Ascending aorta (tissue), 2 donors: ENCODE measurements at places on chromosomes 16 and 17. TPM values are rescaled to one million over a fixed set of nuclear protein-coding genes. Genes with fewer than 3 reads are reported as not detected.

GRCh38 chr16:49491771-49492761 lies 118.5 kb downstream of the C16orf78 start:
- H3K4me3 ChIP-seq = peak overlapping the region; percentile 42
- H3K4me1 ChIP-seq = peaks cover 4% of the 10 kb centered on the region
- H3K36me3 ChIP-seq = no peaks in the 10 kb centered on the region
- DNase-seq = no peak

DNA sequence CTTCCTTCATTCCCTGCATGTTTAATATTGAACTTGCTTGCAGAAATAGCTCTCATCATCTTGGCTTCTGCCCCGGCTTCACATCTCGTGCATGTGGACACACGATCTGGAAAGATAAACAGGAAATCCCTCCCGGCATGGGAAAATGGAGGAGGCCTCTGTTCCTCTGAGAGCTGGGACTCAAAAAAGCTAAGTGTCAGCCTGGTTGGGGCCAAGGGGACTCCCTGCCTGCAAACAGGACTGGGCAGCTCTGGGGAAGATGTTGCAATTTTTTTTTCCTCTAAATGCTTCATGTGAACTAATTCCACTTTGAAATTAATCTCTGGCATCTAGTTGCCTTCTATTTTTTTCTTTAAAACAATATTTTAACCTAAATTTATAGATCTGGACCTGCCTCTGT lies 24.8 kb downstream of the ITPRIPL2 start:
- H3K36me3 ChIP-seq = no peaks in the 10 kb centered on the region
- no peak overlapping the region for H3K4me3 ChIP-seq
- DNase-seq = peak; percentile 78
- H3K4me1 ChIP-seq = no peaks in the 10 kb centered on the region
- H3K27ac ChIP-seq = no peak overlapping the region

DNA sequence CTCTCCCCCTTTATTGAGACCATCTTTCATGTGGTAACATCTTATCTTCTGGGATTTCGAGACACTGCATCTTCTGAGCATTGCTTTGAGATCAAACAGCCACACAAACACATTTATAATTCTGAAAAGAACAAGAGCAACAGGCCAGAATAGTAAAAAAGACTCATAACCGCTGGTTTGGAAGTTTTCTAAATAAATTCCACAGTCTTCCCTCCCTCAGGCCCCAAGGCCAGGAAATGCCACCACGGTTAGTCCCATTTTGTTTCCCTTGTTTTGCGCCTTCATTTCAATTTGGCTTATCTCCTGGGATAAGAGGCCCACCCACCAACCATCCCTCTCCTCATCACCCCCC lies 25.3 kb downstream of the LITAF start:
- DNase-seq = no peak
- no peaks in the 10 kb centered on the region for H3K27me3 ChIP-seq
- peaks cover 9% of the 10 kb centered on the region for H3K4me1 ChIP-seq
- peak overlapping the region; percentile 63 for H3K27ac ChIP-seq

Gene DVL2
- 17.2 TPM for total RNA-seq

- H3K4me3 ChIP-seq = peak overlapping the region; percentile 29
- H3K27ac ChIP-seq = peak overlapping the region; percentile 2
- peak; percentile 87 for DNase-seq
- no peaks in the 10 kb centered on the region for H3K27me3 ChIP-seq
These were observed 118.0 kb upstream of the ZNF469 start for GRCh38 chr16:88264641-88265285.

- no peak overlapping the region for H3K27ac ChIP-seq
- H3K36me3 ChIP-seq = no peaks in the 10 kb centered on the region
- no peak for DNase-seq
- H3K27me3 ChIP-seq = no peaks in the 10 kb centered on the region
- no peak overlapping the region for H3K4me3 ChIP-seq
- H3K4me1 ChIP-seq = no peaks in the 10 kb centered on the region
These were observed 69.8 kb downstream of the NT5M start for GRCh38 chr17:17372856-17373520.

DNA sequence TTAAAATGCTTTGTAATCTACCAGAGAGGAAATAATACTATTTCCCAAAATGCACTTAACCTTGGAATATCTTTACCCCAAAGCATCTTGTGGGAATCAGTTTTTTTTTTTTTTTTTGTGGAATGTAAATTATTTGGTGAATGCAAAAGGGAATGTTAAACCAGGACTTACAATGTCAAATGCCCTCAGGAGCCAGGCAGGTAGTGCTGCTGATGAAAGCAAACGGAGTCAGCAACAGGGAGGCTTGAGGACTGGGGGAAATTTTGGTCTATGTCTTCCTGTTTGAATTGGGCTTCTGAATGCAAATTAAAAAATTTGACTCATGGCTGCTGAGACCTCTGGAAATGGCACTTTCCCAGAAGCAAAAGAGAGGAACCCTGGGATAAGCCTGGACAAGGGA lies 96.5 kb upstream of the NLRP1 start:
- H3K4me3 ChIP-seq = no peak overlapping the region
- H3K27ac ChIP-seq = no peak overlapping the region
- H3K36me3 ChIP-seq = no peaks in the 10 kb centered on the region
- H3K27me3 ChIP-seq = no peaks in the 10 kb centered on the region
- DNase-seq = no peak
- no peaks in the 10 kb centered on the region for H3K4me1 ChIP-seq

GRCh38 chr16:1125471-1125870 lies 27.4 kb upstream of the CACNA1H start:
- no peaks in the 10 kb centered on the region for H3K27me3 ChIP-seq
- no peaks in the 10 kb centered on the region for H3K4me1 ChIP-seq
- no peaks in the 10 kb centered on the region for H3K36me3 ChIP-seq
- H3K4me3 ChIP-seq = no peak overlapping the region

Gene SLC4A1
- 2.4 TPM for total RNA-seq

DNA sequence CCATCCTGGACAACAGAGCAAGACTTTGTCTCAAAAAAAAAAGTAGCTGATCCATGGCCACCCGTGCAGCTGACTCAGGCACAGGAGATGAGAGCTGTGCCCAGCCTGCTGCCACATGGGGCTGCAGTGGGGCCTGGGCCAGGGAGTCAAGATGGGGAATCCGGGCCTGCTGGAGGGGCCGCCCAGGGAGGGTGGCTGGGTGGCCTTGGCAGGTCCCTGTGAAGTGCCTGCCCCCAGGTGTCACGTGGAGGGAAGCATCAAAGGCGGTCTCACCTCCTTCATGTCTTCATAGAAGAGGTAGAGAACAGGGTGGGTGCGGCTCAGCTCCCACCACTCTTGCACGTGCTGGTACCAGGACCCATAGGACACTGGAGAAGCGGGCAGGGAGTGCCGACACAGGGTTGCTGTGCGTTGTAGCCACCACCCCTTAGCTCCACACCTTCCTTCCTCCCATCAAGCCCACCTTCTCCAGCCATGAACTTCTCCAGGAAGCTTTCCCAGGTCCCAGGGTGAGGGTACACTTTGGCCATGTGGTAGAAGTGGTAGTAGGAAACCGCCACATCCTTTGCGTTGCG lies 3.8 kb downstream of the SULT1A2 start:
- H3K4me3 ChIP-seq = no peak overlapping the region
- H3K4me1 ChIP-seq = no peaks in the 10 kb centered on the region
- H3K27me3 ChIP-seq = no peaks in the 10 kb centered on the region
- H3K27ac ChIP-seq = no peak overlapping the region
- DNase-seq = no peak

GRCh38 chr17:55830699-55831471 lies 80.0 kb downstream of the PCTP start:
- no peaks in the 10 kb centered on the region for H3K4me1 ChIP-seq
- H3K36me3 ChIP-seq = no peaks in the 10 kb centered on the region
- no peak overlapping the region for H3K27ac ChIP-seq
- no peak for DNase-seq
- no peak overlapping the region for H3K4me3 ChIP-seq
